Left cardiac atrium (tissue), 4 donors: ENCODE measurements at places on chromosomes 6 and 20. TPM values are rescaled to one million over a fixed set of nuclear protein-coding genes. Genes with fewer than 3 reads are reported as not detected.

Gene C6orf58
- total RNA-seq: not detected

Gene EYS
- total RNA-seq: not detected

- no peak for DNase-seq
These were observed 197.0 kb upstream of the RNF217 start for GRCh38 chr6:124765280-124765679.

DNA sequence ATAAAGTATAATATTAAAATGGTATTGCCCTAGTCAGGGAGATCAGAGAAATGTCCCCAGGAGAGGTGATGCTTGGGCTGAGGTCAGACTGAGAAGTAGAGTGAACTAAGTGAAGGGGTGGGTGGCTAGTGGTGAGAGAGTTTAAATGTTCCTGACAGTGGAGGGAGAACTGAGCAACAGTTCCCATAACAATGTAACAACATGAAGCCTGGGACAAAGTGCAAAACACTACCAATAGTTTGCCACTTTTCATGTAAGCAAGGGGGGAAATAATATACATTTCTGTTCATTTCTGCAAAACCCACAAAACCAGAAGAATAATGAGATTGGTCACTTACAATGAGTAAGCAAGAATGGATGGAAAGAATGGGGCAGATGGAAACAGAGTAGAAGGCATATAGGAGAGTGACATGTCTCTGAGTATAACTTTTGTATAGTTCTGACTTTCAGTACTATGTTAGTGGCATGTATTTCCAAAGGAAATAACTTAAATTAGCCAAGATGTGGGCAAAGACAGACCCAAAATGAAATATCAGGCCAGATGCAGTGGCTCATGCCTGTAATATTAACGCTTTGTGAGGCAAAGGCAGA lies 13.3 kb upstream of the FAXC start:
- DNase-seq: no peak

- DNase-seq: peak; percentile 77
These were observed 29.2 kb downstream of the SLC22A23 start for GRCh38 chr6:3427687-3428085.

GRCh38 chr6:79280756-79281155 lies 46.3 kb upstream of the HMGN3 start:
- DNase-seq: no peak

DNA sequence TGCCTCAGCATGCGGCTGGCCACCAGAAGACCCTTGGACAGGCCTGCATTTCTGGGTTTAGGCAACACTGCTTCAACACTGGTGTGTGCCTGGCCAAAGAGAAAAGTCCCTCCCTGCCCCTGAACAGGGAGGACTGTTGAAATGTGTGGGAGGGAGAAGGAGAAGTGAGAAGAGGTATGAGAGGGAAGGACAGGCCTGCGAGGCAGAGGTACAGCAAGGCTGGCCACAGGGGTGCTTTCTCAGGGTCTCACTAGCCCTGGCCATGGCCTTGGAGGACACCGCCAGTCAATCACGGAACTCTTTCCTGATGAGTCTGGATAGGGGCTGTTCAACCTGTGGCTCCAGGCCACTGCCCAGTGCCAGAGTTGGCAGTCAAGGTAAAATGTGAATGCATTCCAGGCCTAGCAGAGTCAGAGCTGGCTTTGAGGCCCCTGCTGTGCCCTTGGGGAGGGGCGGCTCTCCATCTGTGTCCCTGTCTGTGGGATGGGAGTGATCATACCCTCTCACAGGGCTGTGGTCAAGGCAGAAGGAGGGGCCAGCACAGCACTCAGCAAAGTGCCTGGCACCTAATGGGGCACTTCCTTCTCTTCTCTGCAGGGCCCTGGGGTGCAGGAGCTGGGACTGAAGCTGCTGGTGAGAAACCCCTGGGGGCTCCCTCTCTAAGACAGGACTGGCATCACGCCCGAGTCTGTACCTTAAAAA lies 43.2 kb upstream of the CDH22 start:
- DNase-seq: no peak

- no peak for DNase-seq
These were observed 17.2 kb upstream of the TPD52L1 start for GRCh38 chr6:125136378-125136777.

DNA sequence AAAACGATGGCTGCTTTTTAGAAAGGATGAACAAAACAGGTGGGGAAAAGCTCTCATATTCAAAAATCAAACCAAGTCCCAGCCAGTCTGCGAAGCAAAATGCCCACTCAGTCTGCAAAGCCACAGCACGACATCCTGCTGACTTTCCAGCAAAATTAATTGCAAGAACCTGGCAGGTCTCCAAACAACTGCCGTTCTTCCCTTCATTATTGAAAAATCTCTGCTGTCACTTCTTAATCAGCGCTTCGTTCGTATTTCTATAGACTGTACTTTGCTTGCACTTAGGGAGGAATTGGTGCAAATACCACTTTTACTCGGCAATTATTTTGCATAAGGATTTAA lies 222.4 kb downstream of the CBLN4 start:
- DNase-seq: no peak

- no peak for DNase-seq
These were observed 1.1 kb upstream of the TP53INP2 start for GRCh38 chr20:34703061-34703423.

GRCh38 chr6:100999034-100999597 lies 118.0 kb upstream of the ASCC3 start:
- DNase-seq: no peak

GRCh38 chr20:43006651-43007375 lies 182.9 kb downstream of the PTPRT start:
- DNase-seq: no peak

DNA sequence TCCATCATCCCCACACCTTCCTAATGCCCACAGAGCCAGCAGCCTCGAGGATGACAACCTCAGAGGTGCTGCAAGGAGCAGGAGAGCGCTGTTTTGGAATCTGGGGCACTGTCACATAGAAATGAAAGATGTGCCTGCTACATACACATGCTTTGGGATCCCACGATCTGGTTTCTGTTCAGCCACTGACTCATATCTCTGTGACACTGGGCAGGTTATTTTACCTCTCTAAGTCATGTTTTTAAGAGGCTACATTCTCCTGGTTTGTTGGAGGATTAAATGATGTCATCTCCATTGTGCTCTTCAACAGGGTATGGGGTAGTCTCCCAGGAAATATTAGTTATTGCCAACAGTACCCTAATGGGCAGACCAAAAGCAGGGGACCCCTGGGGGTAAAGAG lies 32.6 kb upstream of the TAB2 start:
- DNase-seq: no peak

- no peak for DNase-seq
These were observed 103.5 kb downstream of the JARID2 start for GRCh38 chr6:15349379-15349778.

GRCh38 chr20:36441416-36441815 lies 99.9 kb upstream of the MYL9 start:
- DNase-seq: no peak
